NCI-H1105 (cell line): ENCODE measurements at places on chromosomes 2 and 18.

- peak; percentile 92 for DNase-seq
Measured at GRCh38 chr2:66536997-66537396, 102.1 kb downstream of the MEIS1 start.

- peak; percentile 68 for DNase-seq
Measured at GRCh38 chr2:234252772-234253171, 202.3 kb downstream of the SPP2 start.

DNA sequence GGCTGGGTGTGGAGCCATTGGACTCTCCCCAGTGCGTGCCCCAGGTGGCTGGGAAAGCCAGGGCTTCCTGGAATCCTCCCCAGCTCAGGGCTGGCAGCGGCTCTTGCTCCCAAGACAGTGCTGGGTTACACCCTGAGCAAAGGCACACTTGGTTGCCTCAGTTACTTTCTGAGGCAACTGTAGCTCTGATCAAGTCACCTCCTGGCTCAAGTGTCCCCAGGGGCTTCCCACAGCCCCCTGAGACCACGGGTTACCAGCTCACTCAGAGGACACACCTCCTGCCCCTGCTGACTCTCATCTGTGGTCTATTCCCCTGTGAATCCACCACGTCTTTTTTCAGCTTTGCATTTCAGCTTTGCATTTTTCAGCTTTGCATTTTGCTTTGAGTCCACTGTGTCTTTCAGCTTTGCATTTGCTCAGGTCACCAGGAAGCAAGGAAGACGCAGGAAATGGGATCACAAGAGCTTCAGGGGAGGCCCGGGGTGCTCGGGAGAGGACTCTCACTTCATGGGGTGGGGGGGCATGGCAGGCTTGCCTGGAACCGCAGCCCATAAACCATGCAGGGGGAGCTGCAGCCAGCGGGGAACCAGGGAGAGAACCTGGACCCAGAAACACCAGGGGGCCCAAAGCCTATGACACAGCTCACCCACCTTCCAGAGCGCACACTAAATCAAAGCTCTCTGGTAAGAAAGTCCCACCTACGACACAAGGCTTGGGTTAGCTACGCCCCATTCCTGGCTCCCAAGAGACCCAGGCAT lies 138.0 kb upstream of the ASB18 start:
- DNase-seq = no peak

- no peak for DNase-seq
Measured at GRCh38 chr2:120514521-120514920, 168.6 kb downstream of the INHBB start.

DNA sequence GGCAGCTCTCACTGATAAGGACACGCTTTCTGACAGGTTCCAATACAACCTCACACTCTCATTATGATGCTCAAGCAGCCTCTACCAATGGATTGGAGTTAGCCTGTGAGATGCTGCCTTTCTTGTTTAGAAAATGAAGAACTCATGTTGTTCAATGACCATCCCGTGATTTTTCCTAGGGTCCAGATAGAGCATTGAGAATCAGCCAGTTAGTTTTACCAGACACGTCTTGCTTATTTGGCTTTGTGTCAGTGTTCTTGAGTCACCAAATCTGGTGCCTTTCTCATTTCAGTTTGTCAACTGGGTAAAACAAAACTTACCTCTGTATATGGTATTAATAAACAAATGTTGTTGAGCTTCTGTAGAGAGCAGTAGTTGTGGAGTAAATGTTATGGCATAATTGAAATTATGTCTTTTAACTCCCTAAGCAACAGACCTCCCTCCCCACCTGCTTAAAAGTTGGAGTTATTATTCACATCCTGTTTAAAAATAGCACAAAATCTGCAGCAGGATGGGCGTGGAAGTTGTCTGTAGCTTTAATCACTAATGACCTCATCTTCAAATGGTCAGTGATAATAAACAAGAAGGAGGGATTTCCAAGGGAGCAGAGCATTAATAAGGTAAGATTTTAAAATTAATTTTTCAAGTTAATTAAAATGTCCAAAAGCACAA lies 167.3 kb downstream of the HRH4 start:
- DNase-seq = no peak

GRCh38 chr2:150019063-150019462 lies 431.5 kb upstream of the MMADHC start:
- DNase-seq = no peak

DNA sequence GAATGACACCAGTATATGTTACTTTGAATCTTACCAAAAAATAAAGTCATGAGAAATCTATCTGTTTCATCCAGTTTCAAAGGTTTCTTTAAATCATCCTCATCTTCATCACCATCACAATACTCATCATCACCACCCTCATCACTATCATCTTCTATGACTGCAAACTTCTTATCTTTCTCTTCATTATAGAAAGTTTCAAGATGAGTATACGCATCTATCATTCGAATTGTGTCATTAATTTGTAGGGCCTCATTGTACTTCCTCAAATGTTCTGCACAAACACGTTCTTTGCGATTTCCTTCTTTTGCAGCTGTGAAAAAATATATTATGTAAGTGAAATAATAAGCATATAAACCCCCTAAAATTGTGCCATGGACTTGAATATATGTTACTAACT lies 34.1 kb upstream of the FAP start:
- DNase-seq = no peak

DNA sequence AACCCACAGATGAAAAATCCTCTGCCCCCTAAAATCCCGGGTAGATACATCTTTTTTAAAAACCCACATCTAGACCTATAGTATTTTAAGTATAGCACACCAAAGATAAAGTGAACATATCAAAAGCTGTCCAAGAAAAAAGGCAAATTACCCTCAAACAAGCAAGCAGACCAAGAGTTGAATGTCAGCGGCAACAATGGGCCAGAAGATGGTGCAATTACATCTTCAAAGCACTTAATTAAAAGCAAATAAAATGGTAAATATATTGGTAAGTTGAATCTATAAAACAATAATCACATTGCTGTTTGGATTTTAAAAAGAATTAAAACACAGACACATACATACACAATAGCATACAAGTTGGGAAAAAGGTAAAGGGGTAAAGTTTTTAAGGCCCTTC lies 98.5 kb downstream of the MYOM1 start:
- no peak for DNase-seq

DNA sequence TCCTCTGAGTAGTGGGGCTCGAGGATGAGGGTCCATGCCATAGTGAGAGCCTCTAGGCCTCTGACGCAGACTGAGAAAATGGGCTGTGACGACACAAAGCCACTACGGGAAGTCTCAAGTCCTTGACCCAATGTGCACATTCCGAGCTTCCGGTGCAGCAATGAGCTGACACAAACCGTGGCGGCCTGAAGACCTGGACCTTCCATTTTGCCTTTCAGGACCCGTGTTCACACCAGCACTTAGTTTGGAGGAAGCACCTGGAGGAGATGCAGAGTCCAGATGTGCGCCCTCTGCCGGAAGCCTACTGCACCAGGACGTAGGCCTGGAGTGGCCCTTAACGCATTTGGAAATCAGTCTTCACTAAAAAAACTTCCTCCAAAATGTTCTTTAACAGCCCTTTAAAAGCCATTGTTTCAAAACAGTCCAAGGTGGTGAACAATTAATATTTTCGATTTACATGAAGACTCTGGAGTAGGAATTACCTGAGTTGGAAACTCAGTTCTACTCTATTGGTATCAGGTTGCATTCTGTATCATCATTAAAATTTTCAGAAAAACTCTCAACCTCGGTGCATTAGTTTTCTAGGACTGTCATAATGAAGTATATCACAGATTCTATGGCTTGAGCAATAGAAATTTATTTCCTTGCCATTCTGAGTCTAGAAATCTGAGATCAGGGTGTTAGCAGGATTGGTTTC lies 33.9 kb downstream of the BMP10 start:
- DNase-seq = no peak

- no peak for DNase-seq
Measured at GRCh38 chr2:73101626-73102256, 11.0 kb downstream of the RAB11FIP5 start.

DNA sequence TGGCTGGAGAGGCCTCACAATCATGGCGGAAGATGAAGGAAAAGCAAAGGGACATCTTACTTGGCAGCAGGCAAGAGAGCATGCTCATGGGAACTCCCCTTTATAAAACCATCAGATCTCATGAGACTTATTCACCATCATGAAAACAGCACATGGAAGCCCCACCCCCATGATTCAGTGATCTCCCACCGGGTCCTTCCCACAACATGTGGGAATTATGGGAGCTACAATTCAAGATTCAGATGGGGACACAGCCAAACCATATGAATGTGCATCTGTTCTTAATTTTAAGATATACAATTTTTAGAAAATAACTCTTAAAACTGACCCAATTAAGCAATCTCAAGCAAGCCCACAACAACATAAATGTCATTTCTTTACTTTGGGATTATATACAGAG lies 12.6 kb downstream of the C18orf63 start:
- DNase-seq = no peak

- DNase-seq = peak; percentile 9
Measured at GRCh38 chr2:234335661-234336228, 161.1 kb downstream of the ARL4C start.

DNA sequence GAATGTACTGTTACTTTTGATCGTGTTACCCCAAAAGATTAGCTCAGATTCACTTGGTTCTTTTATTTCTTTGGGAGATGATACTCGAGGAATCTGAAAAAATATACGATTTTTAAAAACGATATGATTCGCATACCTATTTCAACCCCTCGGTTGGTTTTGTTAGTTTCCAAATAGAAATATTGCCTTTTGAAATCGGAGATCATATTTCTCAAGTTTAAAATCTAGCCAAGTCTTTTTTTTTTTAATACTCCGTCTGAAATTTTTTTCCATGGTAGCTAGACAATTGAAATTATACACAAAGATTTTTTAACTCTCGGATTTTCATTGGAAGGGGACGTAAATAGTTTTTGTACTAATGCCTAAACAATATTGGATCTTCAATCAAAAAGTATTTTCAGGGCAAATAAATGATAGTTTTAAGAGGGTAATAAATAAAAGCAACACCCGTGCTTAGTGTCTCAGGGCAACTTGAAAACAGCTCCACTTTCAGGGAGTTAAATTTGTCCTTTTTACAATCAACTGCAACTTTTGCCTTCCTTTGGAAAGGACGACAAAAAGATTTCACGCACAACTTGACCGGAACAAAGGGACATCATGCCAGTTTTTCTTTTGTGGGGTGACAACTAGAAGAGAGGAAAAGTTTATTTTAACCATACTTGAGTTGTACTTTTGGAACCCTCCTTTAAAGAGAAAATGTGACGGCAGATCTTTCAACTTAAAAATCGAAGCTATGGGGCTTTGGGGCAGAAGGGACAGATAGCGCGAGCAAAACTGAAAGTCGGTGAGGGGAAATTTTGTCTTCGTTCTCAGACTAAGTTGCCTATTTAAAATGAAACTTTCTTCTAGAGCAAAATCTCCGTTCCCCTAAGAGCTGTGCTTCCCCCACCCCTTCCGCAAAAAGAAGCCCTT lies 5.8 kb upstream of the ONECUT2 start:
- no peak for DNase-seq

- no peak for DNase-seq
Measured at GRCh38 chr18:32576296-32576916, 105.7 kb upstream of the GAREM1 start.

DNA sequence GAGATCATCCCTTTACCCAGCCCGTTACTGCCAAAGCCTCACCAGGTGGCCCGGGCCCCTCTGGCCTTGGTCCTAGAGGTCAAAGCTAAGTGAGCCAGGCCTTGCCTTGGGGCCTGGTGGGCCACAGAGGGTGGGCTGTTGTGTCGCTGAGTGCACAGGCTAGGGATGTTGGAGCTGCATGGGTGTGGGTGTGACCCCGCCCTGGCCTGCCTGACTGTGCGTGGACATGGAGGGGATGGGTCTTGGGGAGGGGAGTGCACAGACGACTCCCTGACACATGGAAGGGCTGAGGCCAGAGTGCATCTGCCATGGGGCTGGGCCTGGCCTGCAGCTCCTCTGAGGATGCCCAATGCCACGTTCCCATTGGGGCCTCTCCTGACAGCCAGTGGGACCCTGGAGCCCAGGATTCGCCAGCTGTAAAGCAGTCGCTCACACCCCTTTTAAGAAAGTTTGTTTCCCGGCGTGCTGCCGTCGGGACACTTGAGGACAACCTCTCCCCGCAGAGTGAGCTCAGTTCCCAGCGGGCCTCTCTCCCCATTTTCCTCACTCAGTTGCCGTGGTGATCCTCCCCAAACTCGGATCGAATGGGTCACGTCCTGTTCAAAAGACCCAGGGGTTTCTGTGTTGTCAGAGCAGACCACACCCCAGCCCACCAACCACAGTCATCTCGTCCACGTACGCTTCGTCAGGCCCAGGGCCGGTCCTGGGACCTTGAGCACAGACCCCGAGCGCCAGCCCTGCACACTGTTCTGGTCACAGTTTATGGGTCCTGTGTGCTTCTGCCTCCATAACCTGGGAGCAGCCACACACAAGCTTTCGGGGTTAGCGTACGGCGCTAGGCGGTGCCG lies 93.5 kb downstream of the NFATC1 start:
- DNase-seq = no peak
